ENCODE measurements at places on chromosomes 7 and 10.

GRCh38 chr10:103197174-103197573 lies 4.1 kb upstream of the NT5C2 start:
- DNase-seq, result peak; percentile 79

- no peak for DNase-seq
Measured at GRCh38 chr7:45598886-45599520, 24.8 kb downstream of the ADCY1 start.

DNA sequence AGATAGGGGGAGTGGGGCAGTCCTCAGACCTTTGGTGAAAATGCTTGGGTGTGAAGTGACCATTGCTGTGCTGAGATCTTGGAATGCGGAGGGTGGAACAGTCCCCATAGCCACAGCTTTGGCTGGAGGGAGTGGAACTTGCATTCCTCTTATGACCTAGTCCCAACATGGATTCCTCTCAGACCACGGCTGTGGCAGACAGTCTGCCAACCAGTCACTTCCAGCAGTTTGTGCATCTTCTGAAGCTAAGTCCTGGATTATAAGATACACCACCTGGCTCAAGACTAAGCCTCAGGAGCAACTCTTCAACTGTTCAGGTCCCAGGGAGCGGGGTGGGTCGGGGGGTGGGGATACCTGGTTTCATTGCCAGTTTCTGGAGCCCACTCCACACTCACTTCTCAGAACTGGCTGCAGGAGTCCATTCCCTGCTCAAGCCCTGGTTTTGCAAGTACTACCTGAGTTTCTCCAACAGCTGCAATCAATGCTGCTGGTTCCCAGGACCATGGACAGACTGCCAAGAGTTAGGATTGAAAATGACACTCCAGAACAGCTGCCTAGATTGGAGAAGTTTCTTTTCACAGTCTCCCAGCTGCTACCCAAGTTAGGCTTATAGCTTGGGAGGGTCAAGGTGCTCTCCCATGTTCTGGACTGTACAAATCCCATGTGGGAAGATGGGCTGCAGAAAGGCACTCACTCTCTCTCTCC lies 29.1 kb upstream of the DGKB start:
- DNase-seq, result no peak

DNA sequence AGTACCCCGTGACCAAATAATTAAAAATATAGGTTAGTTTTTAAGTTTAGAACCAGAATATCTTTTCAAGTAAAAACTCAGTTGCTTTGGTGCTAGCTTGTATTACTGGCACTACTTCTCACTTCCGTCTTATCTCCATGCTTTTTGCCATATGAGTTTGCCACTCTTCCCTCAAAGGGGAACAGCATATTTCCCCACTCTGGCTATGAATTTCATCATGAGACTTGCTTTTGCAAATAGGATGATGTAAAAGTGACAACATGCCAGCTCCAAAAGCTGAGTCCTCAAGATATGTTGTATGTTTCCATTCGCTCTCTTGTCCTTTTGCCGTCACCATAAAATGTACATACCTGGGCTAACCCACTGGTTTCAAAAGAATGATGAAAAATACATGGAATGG lies 178.1 kb upstream of the SEMA3A start:
- peak; percentile 18 for DNase-seq

DNA sequence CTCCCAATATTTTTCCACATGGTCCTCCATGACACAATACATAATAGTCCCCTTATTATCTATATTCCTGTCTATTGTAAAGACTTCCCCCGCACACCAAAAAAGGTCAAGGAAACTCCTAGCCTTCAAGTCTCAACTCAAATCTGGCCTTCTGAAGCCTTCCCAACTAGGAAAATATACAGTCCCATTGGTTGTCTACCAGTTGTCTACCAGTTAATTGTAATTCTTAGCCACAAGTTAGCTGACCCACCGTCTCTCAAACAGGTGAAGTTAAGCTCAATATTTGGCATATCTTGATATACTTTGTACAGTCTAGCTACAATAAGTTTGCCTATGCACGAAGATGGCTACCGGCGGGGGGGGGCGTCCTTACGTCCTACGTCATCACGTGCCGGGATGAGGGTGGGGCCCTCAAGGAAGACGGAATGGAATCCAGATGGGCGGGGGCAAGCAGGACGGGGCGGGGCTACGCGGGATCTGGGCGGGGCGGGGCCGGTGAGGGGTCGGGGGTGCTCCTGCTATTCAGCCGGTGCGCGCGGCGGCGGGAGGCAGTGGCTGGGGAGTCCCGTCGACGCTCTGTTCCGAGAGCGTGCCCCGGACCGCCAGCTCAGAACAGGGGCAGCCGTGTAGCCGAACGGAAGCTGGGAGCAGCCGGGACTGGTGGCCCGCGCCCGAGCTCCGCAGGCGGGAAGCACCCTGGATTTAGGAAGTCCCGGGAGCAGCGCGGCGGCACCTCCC lies at the start of gene AHR:
Gene AHR, plus strand, starts transcription at position 551 of the 738 bp plus-strand sequence. CDS start 613 bp downstream, outside the sequence.
- DNase-seq, result peak; percentile 89

DNA sequence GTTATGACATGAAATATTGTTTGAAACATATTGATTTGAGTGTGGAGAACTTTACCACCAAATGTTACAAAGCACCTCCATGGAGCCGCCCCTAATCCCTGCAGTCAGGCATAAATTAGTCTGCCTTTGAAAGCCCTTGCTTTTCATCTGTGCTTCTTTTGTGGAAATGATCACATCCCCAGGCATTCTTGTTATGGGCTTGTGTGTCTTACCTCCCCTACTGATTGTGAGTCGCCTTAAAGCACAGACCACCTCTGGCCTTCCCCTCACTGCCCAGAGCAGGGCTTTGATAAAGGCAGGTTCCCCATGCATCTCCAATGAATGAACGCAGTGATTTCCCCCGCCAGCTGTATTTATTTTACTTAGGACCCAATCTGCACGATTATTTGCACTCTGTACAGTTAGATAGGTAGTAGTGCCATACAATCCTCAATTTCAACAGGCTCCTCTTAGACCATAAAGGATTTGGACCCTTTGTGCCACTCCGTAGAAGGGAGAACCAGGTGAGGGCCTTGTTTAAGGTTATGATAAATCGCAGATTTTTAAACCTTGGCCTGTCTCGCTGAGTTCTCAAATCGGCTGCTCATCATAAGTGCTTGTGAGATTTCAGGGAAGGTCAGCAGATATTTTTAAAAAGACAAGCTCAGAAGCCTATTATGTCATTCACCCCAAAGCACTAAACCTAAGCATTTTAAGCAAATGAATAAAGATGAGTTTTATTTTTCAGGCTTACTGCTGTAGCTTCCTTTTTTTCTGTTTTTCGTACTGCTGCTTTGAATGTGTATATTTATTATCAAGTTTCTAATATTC lies 107.8 kb downstream of the CUBN start:
- no peak for DNase-seq

GRCh38 chr7:83937930-83938329 lies 256.7 kb downstream of the SEMA3A start:
- no peak for DNase-seq

DNA sequence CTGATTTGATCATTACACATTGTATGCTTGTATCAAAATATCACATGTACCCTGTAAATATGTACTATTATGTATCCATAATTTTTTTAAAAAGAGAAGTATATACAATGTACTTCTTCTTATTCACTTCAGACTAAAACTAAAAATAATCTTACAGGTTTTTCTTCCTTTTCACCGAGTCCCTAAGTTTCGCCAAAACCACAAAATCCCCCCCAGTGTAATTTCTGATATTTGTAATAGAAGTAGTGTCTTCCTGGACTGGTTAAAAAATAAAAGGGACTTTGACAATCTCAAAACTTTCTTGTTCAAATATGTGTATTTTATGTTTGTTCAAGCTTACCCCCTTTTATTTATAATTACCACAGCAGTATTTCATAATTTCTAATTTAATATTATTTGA lies 23.9 kb downstream of the EPC1 start:
- DNase-seq, result no peak

GRCh38 chr7:80791509-80791929 lies 127.3 kb downstream of the SEMA3C start:
- DNase-seq, result no peak

DNA sequence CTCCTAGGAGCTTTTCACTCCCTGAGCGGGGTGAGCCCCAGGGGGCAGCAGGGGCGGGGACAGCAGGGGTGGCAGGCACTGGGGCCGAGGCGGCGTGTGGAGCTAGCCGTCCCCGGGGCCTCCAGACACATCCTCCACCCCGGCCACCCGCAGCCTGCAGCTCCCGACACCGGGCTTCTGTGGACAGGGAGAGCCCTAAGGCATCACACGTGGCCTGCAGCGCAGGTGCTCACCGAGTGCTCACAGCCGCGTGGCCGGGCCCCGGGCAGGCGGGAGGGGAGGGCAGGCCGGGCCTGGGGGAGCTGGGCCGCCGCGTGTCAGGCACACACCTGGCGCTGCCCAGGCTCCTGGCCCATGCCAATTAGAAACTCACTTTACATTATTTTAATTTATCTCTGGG lies 51.4 kb downstream of the MICALL2 start:
- DNase-seq, result no peak

DNA sequence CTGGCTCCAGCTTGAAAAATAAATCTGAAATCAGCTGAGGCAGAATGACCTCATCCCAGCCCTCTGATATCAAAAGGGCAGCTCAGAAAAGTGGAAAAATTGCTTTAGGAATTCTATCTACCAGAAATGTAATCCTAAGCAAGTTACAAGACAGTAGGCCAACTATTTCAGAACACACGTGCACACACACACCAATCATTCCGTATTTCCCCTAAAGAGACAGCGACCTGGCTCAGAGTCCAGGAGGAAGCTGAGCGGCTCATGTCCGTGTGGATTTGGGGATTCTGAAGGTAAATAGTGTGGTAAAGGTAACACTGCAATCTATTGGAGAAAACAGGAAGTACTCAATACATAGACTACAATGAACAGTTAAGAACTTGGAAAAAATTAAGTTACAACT lies 288.2 kb downstream of the CALN1 start:
- DNase-seq, result no peak

GRCh38 chr7:70344726-70345125 lies 746.5 kb downstream of the AUTS2 start:
- no peak for DNase-seq

DNA sequence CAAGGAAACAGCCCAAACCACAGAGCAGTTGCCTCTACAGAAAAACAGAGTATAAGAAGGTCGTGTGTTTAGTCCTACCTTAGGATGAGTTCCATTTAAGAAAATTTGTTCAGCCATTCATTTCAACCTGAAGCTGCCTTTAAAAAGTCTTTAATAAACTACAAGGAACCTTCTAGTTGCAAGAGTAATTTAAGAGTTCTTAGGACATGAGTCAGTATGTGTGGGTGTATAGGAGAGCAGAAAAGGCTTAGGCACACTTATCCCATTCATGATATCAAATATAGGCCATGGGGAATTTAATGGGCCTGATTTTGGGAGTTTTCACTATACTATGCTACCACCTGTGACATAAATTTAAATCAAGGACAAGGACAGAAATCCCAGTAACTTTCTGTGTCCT lies 496.8 kb downstream of the TFEC start:
- peak; percentile 27 for DNase-seq

GRCh38 chr10:117284716-117285494 lies 44.0 kb downstream of the SLC18A2 start:
- no peak for DNase-seq

DNA sequence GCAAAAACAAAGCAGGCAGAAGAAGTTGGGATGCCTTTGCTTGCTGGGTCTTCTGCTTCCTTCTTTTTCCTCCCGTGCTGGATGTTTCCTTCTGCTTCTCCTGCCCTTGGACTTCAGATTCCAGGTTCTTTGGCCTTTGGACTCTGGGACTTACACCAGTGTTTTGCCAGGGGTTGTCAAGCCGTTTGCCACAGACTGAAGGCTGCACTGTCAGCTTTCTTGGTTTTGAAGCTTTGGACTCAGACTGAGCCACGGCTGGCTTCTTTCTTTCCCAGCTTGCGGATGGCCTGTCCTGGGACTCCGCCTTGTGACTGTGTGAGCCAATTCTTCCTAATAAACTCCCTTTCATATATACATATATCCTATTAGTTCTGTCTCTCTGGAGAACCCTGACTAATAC lies 11.3 kb upstream of the LCOR start:
- DNase-seq, result no peak

DNA sequence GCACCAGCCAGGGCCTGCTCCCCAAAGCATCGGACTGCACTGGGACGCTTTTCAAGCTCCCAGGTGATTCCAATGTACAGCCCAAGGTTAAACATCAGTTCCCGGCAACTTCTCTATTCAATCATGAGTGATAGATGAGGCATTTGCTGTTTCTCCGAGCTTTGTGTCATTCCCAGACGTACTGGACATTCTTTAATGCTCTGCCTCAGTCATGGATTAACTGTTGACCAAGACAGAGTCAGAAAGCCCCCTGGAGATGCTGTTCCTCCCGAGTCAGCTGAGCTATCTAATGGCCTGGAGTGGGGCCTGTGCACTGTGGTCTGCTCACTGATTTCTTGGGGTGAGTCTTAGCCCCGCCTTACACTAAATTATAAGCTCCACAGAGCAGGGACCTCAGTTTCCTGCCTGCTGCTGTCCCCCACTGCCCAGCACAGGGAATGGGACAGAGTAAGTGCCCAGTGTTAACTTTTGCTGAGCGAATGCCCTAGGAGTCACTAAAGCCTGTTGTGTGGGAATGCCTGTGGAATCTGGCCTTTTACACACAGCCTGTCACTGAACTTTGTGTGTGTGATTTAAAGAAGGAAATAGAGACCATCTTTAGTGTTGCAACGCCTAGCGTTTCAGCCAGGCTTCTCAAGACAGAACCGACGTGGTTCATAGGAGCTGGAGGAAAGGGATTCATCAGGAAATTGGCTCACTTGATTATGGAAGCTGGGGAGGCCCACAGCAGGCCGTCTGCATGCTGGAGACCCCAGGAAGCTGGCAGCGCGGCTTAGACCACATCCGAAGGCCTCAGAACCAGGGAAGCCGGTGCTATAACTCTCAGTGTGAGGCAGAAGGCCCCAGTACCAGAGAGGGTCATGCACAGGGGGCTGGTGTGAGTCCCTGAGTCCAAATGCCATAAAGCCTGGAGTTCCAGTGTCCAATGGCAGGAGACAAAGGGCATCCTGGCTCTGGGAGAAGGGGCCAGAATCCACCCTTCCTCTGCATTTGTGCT lies 29.3 kb upstream of the RNF32 start:
- no peak for DNase-seq

DNA sequence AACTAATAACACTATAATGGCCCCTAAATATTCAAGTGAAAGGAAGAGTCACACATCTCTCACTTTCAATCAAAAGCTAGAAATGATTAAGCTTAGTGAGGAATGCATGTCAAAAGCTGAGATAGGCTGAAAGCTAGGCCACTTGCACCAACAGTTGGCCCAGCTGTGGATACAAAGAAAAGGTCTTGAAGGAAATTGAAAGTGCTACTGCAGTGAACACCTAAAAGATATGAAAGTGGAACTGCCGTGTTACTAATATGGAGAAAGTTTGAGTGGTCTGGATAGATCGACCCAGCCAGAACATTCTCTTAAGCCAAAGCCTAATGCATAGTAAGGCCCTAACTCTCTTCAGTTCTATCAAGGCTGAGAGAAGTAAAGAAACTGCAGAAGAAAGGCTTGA lies 12.1 kb upstream of the SNX13 start:
- no peak for DNase-seq

- DNase-seq, result no peak
Measured at GRCh38 chr10:129049501-129049900, 417.5 kb upstream of the MGMT start.

- DNase-seq, result peak; percentile 48
Measured at GRCh38 chr10:6738112-6738768, 158.2 kb upstream of the PRKCQ start.
